ENCODE measurements at places on chromosomes 7 and 10.

- DNase-seq, result peak; percentile 33
These were observed 186.1 kb downstream of the BMPER start for GRCh38 chr7:34091321-34091917.

GRCh38 chr10:17026686-17027485, 102.7 kb downstream of the CUBN start:
- DNase-seq, result peak; percentile 87

DNA sequence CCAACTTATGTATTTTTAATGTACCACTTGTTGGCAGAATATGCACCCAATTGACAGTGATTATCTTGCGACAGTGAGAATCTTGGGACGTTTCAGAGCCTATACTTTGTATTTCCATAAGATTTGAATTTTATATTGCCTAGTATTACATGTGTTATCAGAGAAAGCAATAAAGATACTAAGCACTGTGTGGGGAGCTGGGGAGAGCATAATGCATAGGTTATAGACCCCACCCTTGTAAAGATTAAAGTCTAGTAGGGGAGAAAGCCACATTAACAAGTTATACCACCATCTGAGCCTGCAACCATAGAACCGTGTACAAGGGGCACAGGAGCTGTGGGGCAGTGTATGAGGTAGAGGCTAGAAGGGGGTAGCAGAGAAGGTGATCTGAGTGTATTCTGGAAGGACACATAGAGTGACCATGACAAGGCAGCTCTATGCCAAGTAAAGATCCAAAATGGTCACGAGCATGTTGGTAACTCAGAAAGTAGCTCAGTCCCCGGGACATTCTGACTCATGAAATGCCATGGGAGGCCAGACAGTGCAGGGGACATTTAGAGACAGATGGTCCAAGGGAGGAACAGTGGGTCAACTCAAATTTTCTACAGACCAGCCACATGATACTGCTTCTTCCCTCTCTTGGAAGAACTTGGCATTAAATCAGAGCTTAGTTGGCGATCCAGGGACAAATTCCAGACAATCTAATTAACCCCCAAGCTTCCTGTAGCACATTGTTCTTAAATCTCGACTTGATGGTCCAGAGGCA, 84.5 kb downstream of the ADRA2A start:
- no peak for DNase-seq

- DNase-seq, result no peak
These were observed 26.2 kb upstream of the FRMD4A start for GRCh38 chr10:14356921-14357320.

GRCh38 chr7:111092406-111093236, 1.7 kb downstream of the LRRN3 start:
- no peak for DNase-seq

- DNase-seq, result no peak
These were observed 60.7 kb downstream of the LHPP start for GRCh38 chr10:124522131-124522932.

DNA sequence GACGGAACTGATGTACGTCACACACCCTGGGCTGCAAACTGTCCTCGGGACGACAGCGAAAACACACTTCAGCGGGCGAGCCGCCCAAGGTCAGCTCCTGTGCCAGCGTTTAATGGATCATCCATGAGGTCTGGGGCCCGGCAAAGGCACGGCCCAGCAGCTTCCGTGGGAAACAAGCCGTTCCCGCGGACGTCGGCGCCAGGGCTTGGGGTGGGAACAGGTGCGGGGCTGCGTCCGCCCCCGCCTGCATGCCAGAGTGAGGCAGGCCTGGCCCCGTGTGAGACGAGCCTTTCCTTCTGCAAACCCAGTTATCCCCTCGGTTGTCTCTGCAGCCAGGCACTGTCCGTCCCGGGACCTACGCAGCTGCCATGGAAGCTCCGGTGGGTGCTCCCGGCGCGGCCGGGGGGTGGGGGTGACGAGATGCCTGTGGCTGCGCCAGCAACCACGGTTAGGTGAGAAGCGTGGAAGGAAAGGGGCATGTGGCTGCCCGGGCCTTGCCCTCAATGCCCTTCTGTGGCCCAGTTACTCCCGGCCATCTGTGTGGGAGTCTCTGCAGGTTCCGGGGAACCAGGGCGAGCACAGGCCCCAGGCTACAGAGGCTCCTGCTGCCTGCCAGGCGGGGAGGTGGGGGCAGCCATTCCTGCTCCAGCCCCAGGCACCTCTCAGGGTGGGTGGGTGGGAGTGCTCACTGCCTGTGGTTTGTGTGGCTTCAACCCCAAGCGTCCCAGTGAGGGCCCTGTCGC, 42.2 kb upstream of the PDGFA start:
- no peak for DNase-seq

- no peak for DNase-seq
These were observed 1.7 kb downstream of the CXCL12 start for GRCh38 chr10:44382981-44383748.

DNA sequence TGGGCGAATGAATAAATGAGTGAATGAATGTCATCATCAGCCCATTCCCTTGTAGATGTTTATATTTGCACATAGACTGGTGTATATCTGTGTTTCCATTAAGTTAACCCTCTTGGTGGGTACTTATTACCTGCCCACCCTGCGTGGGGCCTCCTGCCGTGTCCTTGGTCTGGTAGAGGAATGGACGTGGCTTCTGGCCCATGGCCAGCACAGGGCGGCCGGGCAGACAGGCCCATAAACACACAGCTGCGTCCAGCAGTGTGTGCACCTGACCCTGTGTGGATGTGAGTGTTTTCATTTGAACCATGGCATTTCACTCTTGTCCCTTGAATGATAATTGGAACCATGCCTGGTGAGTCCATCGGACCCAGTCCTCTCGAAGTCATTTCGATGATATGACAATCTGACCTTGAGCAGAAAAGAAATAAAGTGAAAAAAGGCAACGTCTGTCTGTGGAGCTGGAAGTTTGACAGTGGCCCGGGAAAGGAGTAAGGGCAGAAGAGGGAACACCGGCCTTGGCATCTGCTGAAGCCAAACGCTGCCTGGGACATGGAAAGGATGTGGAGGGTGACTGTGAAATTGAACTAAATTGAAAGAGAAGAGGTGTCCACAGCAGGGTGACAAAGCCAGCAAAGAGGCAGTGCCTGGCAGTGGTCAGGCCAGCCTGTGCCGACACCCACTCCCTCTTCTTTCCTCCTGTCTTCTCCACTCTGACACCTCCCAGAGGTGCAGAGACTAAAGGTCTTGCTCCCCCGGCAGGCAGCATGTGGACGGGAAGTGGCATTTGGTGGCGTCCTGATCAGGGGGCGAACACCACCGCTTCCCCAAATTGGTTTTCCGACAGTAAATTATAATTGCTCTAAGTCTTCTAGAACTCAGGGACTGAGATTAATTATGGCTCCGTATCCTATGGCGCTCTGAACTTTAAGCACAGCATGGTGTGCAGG, 199.0 kb upstream of the ZMIZ1 start:
- no peak for DNase-seq

- no peak for DNase-seq
These were observed 26.0 kb upstream of the TARP start for GRCh38 chr7:38299275-38299931.

DNA sequence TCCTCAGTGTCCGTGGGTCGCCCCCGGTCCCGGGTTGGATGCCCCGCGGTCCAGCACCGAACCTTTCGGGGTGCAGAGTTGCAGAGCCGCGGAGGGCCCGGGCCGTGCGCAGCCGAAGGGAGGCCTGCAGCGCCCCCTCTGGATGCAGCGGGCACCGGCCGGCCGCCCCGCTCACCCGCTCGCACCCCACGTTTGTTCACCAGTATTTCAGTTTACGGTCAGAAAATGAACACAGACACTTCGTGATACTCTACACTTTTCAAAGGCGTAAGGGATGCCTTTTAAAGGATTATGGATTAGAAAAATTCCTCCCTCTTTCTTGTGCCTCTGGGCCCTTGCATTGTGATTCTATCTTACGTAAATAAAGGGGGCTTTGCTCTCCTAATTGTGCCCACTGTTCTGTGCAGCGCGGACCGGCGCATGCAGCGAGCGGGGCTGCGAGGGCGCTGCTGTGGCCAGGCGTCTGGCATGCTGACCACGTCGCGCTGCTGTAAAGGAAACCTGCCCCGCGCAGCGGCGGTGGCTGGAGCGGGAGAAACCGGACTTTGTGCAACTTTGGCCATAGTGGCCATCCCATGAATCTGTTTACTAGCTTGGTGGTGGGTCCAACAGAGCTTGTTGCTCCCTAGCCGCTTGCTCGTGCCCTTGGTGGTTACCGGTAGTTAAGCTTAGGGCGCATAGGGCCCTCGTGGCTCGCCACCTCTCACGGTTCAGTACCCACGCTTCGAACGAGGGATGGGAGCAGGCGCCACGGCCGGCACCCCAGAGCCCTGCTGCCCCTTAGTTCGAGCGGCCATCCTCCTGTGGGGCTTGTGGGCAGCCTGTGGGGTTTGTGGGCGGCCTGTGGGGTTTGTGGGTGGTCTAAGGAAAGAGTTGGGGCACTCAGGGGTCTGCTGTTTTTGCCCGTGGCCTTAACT, 739 bp upstream of the MEST start:
- DNase-seq, result peak; percentile 56

- DNase-seq, result no peak
These were observed 101.2 kb downstream of the BAMBI start for GRCh38 chr10:28778524-28778923.

DNA sequence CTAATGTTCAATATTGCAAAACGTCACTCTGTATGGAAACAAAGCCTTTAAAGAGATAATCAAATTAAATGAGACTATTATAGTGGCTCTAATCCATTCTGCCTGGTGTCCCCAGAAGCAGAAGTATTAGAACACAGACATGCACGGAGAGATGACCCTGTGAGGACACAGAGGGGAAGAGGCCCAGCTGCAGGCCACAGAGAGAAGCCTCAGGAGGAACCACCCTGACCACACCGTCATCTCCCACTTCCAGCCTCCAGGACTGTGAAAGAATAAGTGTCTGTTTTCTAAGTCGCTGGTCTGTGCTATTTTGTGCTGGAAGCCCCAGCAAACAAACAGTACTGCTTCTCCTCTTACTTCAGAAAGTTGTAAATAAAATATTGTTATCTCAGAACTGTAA, 283.5 kb upstream of the ADARB2 start:
- DNase-seq, result no peak

DNA sequence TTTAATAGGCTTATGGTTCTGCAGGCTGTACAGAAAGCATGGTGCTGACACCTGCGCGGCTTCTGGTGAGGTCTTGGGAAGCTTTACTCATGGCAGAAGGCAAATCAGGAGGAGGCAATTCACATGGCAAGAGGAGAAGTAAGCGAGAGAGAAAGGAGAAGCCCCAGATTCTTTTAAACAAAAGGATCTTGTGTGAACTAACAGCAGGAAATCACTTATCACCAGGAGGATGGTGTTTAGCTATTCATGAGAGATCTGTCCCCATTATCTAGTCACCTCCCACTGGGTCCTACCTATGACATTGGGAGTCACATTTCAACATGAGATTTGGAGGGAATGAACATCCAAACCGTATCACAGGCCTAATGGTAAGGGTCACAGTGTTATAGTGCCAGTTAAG, 678.0 kb upstream of the KCND2 start:
- DNase-seq, result no peak

- no peak for DNase-seq
These were observed 189.2 kb downstream of the C7orf25 start for GRCh38 chr7:42722716-42723115.

DNA sequence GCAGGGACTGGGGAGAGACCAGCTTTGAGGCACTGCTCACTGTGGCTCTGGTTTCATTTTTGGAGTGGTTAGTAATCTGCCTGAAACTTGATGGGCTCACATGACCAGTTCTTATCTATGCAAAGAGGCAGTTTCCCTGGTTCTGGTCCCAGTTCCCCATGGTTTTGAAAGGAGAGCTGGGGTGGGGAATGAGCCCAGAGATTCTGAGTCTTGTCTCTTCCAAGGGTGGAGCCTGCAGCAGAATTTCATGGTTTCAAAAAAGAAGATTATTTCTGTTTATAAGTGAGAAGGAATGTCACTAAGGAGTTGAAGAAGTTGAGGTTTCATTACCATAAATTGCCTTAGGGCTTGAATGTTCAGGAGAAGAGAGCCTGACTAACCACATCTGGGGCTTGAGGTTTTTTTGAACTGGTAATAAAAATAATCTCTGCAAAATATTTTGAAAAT, 190.2 kb upstream of the HABP2 start:
- DNase-seq, result no peak

GRCh38 chr10:80473692-80474596, 19.8 kb downstream of the TSPAN14 start:
- peak; percentile 38 for DNase-seq

- no peak for DNase-seq
These were observed 8.9 kb downstream of the SH2B2 start for GRCh38 chr7:102295346-102296178.

DNA sequence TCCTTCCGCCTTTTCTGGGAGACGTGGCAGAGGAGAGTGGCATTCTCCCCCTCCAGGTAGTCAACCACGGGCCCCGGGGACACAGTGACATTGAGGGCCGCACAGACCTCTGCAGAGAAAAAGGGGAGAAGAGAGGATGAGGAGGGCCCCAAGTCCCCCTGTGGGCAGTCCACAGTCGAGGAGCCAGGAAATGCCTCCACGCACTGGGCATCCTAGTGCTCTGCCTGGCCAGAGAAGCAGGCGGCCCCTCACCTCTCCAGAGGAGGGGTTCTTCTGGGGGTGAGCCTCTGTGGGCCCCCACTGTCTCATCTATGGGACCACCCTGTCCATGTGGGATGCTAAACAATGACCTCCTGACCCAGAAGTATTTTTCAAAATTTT, 7.4 kb downstream of the VSTM4 start:
- no peak for DNase-seq

DNA sequence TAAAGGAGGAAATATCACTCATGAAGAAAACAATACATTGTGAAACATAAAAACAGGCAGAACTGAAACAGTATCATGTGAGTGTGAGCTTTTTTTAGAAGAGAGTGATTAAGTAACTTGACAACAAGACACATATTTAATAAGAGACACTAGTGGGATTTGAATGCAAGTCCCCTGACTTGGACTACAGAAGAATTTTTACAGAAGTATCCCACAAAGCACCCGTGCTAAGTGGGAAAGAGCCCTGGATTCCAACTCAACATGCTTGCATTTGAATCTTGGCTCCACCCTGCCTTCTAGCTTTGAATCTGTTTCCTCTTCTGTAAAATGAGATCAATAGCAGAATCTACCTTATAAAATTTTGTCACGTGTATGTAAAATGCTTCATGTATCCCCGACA, 166.2 kb downstream of the ZNF365 start:
- no peak for DNase-seq

DNA sequence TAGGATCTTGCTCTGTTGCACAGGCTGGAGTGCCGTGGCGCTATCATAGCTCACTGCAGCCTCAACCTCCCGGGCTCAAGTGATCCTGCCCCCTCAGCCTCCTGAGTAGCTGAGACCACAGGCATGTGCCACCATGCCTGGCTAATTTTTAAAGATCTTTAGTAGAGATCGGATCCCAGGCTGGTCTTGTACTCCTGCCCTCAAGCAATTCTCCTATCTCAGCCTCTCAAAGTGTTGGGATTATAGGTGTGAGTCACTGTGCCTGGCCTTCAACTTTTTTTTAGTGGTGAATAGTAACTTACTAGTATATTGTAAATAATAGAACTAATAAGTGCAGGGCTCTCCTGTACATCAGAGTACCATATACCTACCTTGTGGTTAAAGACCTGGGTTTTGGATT, 52.1 kb upstream of the LMTK2 start:
- no peak for DNase-seq

Measured in activated CD8-positive, alpha-beta T cell treated with anti-CD3 and anti-CD28 coated beads for 36 hours (primary cell).